Vagina (tissue), 2 donors: ENCODE measurements at places on chromosomes 2 and 18.

DNA sequence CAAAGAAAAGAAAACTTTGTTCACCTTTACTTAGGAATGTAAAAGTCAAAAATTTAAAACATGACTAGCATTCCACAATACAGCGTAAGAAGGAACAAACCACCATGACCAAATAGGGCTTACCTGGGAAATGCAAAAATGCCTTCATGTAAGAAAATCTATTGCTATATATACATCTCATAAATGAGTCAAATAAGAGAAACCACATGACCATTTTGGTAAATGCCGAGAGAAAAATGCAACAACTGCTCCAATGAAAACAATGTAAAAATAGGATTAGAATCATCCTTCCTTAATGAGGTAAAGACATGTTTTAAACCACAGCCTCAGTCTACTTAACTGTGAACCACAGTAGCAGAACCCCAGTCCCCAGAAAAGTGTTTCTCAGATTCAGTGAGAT, 49.4 kb downstream of the TGOLN2 start:
- no peak for DNase-seq

DNA sequence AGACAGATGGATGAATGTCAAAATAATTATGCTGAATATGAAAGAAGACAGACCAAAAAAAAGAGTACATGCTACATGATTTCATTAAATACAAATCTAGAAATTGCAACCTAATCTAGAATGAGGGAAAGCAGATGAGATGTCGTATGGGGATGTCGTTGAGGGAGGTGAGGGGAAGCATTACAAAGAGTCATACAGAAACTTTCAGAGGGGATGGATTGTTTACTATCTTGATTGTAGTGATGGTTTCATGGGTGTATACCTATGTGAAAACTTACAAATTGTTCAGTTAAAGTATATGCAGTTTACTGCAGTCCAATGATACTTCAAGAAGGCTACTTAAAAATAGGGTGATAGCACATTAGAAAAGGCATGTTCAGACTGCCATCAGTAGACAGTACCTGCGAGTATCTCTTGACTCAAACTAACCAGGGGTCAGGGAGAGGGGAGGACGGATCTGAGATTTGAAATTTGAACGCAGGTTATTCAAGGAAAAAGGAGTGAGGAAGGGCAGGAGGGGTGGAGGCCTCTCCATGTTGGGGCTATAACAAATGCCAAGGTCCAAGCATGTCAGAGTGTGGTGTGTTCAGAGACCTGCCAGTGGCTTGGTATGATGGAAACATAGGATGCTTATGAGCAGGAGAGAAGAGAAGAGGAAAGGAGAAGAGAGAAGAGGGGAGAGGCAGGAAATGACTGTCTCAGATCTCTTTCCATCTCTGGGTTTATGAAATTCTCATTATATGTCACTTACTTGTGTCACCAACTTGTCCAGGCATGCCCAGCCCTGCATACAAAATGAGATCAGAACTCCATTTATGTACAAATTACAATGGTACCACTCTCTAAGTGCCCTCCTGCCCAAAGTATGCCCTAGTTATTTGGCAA, 257.3 kb upstream of the CXCR4 start:
- DNase-seq = peak; percentile 47

GRCh38 chr2:223601932-223602666, at the start of gene SCG2:
Gene SCG2 (minus strand): TSS chr2:223602361. CDS start chr2:223599282, 3,079 bp downstream.
- no peak for DNase-seq

GRCh38 chr2:877747-878146, 72.9 kb upstream of the SNTG2 start:
- peak; percentile 92 for DNase-seq

DNA sequence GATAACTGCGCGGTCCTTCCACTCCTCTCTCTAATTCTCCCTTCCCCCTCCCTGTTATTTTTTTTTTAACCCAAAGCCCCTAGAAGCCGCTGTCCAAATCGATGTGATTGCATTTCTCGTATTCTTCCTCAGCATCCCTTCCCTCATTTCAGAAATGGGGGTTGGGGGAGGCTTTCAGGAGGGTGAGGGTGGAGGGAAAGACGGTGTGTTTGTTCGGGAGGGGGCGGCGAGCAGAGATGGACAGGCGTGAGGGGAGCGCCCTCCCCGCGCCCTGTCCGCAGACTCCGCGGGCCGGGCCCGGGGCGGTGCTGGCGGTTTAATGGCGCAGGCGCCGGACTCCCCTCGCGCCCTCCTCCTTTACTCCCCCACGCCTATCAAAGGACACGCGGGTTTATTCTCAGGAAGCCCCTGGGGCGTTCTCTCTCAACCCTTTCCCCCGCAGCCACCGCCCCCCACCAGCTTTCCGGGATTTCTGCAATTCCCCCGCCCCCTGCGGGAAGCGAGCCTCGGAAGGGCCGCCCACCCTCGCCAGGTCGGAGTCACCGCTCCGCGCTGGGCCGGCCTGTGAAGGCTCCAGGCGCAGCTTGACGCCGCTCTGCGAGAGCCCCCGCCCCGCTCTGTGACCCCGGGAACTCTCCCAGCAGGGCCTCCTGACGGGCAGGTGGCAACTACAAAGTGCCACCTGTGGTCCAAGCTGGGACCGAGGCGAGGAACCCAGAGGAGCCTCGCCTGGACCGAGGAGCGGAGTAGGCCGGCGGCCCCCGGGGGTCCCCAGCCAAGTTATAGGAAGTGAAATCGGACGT, 981 bp downstream of the ST8SIA3 start:
- DNase-seq = no peak

DNA sequence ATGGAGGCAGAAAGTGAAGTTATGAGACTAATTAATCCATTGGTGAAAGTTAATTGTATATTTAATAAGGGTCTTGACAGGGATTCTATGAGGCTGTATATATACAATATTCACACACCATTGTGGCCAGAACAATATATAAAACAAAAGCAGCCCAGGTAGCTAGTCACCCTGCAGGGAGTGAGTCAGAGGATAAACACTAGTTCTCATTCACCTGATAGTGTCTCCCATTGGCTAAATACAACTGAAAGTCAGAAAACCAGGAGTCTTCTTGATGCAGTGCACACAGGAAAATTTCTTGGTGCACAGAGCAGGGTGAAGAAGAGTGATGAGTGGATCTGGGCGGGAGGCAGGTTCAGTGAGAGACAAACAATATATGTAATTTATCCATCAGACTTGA, 465.2 kb downstream of the ERBB4 start:
- no peak for DNase-seq

DNA sequence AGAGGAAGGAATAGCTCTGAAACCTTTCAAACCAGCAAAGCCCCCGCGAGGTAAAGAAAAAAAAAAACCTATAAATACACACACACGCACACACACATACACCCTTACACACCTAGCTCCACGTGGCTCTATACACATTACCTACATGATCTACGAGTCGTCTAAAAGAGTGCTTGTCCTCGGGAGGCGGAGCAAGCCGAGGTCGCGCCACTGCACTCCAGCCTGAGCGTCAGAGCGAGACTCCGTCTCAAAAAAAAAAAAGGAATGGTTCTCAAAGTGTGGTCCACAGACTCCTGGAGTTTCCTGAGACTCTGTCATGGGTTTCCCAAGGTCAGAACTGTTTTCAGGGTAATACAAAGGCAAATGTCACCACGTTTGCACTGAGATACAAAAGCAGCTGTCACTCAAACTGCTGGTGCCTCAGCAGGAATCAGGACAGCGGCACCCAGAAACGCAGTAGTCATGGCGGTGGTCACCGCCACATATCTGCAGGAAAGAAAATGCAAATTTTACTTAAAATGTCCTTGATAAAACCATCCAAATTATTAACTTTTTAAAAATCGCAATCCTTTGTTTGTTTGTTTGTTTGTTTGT, 130.0 kb upstream of the GPC1 start:
- peak; percentile 55 for DNase-seq

DNA sequence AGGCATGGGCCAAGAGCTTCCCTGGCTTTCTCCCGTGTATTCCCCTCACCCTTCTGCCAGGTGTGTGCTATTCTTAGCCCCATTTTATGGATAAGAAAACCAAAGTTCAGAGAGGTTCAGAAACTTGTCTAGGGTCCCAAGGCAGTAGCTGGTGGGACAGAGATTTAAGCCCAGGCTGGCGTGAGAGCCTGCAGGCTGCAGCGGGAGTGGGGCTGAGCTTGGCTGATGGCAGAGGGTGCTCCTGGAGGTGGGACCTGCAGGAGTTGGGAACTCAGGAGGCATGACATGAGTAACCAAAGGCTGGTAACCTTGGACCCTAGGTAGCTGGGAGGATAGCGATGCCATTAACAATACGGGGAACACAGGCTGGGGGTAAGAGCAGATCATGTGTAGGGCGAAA, 87.3 kb upstream of the B3GNT7 start:
- peak; percentile 62 for DNase-seq

DNA sequence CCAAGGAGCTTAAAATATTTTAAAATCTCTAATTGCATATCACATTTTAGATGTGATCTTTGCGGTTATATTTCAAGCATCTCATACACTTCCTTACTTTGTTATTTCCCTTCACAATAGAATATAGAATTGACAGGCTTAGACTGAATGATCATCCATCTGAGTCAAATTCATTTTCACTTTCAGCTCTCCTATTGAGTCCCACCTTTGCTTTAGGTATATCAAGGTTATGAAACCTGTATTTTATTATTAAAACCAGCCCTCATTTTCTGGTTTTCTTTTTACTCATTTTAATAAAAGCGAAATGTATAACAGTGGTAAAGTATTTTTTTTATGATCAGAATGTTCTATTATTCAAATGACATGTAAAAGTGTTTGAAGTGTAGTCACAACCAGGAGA, 162.9 kb upstream of the KYNU start:
- no peak for DNase-seq
